ENCODE measurements at places on chromosomes 2 and 18.

DNA sequence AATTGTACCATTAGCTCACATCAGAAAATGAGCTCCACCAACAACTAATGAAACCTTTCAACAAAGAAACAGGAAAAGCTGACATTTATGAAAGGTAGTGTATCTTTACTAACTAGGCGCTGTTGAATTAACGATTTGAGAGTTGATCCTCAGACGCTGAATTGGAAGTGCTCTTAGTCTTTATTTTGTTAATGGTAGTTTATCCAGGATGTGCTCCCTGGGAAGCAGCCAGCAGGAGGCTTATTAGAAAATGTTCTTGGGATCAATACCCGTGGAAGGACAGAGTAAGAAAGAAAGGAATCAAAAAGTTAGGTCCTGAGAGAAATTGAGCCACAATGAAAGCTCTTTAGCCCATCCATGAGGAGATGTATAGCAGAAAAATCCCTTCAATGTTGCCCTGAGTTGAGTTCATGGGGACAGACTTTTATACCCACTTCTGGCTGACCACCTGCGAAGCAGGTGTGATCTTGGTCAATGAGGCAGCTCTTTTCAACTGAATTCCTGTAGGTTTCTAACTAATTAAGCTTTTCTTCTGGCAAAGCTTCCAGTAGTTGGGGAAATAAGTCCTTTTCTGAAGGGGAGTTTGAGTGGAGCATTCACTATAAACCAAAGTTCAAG, 492.6 kb upstream of the REG3G start:
- no peak for DNase-seq

GRCh38 chr2:205745661-205746419, 63.5 kb downstream of the NRP2 start:
- no peak for DNase-seq

DNA sequence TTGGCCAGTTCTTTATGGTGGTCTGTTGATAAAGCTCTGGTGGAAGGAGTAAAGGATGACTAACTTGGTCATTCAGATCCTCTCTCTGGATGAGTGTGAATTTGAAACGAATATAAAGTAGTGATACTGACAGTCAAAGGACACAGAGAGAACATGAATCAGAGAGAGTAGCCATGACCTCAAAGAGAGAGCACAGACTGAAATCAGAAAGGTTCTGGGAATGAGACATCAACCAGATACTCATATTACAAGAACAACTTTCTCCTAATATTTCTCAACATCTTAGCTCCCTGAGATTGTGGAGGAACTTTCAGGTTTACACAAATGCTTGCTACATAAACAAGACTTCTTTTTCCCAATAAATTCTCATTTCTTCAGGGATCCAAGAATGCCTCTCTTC, 849.1 kb upstream of the CHAC2 start:
- DNase-seq: no peak

DNA sequence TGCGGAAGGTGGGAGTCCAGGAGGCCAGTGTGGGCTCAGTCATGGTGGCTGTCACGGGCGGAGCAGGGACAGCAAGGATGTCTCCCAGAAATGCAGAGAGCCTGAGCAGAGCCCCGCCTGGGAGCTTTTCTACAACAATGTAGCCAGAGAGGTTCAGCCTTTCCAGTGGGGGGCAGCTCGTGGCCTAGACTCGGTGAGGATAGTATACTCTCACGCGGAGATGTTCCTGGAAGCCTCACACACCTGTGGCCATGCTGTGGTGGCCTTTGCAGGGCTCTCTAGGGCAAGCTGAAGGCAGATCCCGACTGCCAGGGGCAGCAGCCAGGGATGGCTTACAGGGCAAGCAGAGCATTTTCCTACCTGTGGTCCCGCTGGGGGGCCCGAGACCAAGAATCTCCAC, 244.1 kb downstream of the LDLRAD4 start:
- DNase-seq: no peak

DNA sequence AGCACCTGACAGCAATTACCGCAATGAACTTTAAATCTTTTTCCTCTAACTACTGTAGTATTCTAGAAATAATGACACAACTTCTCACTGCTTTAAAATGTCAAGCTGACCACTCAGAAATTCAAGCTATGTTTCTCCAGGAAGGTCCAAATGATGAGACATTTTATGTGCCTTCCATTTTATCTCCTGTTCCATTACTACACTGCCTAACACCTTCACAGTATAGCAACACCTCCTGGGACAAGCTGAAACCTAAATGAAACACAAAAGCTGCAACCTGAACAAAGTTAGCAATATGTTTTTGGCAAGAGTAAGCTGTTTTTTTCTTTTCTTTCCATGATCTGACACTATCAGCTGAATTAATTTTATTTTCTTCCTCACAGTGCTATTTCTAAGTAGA, 81.9 kb downstream of the IKZF2 start:
- DNase-seq: no peak

DNA sequence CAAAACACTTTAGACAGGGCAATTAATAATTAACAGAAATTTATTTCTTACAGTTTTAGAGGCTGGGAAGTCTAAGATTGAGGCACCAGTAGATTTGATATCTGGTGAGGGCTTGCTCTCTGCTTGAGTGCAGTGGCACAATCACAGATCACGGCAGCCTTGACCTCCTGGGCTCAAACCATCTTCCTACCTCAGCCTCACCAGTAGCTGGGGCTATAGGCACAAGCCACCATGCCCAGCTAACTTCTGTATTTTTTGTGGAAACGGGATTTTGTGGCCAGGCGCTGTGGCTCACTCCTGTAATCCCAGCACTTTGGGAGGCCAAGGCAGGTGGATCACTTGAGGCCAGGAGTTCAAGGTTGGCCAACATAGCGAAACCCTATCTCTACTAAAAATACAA, 29.0 kb upstream of the ACVR1 start:
- no peak for DNase-seq

- no peak for DNase-seq
These were observed 41.0 kb downstream of the LPIN2 start for GRCh38 chr18:2971741-2972552.

DNA sequence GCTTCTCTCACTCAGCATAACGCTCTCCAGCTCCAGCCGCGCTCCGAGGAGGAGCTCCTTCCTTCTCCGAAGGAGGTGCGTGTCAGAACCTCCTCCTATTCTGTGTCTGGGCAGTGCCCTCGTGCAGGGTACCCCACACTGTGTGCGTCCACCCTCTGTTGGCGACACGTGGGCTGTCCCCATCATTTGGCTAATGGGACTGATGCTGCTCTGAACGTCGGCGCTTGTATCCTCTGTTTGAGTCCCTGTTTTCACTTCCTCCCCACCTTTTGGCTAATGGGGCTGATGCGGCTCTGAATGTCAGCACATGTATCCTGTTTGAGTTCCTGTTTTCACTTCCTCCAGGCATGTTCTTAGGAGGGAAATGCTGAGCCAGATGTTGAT, 22.2 kb downstream of the KCNG2 start:
- DNase-seq: no peak

- no peak for DNase-seq
These were observed 124.0 kb upstream of the GATA6 start for GRCh38 chr18:22045221-22045918.

- DNase-seq: no peak
These were observed 211.3 kb upstream of the APCDD1 start for GRCh38 chr18:10242936-10243680.

- DNase-seq: no peak
These were observed 123.1 kb downstream of the PRPF40A start for GRCh38 chr2:152594022-152594766.

- DNase-seq: no peak
These were observed 122.1 kb downstream of the DTNB start for GRCh38 chr2:25551316-25551715.

DNA sequence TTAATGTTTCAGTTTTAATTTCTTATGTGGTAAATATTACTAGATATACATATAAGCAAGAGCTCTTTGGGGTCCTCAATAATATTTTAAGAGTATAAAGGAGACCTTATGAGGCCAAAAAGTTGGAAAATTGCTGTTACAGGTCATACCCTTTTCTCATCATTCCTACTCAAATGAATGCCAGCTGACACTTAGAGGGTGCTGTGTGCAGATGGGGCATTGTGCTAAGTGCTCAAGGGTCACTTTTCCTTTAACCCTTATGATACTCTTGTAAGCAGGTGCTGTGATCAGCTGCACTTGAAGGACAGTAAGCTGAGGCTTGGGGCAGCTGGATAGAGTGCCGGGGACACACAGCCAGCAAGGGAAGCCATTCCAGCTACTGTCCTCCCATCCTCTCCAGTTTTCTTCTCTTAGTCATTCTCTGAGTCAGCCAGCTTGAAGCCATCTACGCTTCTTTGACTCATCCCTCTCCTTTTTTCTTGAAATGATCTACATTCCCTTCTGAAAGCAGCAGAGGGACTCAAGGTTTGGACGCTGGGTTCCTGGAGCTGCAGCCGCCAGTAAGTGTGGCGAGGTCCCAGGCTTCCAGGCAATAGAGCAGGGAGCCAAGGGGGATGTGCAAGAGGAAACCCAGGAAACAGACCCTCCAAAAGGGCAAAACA, 42.0 kb upstream of the CREB1 start:
- DNase-seq: no peak

DNA sequence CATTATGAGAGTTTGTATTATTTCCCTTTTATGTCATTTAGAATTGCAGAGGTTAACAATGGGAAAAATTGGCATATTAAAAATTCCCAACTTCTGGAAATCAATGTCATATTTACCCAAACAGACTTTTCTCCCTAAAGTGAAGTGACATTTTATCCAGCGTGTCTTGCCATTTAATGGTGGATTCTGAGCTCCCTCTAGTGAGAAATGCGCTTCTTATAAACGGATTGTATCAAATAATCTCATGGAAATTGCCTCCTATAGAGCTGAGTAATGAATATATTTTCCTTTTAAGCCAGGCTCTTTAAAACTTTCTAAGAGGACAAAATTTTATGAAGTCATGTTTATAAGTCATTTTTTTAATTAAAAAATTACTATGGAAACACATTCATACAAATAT, 5.7 kb upstream of the GCFC2 start:
- no peak for DNase-seq

- no peak for DNase-seq
These were observed 266.2 kb downstream of the FIGN start for GRCh38 chr2:163469561-163469962.

DNA sequence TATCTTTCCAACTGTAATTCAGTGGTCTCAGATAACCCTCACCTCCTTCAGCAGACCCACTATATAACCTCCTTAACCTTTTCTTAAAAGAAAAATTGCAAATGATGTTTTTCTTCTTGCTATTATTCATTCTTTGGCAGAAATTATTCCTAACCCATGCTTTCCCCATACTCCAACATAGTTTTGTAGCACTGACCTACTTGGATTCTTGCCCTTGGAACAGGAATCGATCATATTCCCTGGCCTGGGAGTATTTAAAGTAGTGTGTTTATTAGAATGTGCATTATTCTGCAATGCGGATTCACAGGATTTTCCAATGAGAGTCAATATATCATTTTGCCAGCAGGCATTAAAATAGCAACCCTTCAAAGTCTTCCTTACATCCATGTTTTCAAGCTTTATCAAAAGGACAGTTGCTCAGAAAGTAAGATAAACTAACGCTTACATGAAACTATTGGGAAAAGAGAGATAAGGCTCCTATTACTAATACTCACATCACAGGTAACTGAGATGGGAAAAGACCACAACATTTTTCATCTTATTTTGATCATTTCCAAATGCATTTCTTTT, 37.4 kb downstream of the CHN1 start:
- DNase-seq: no peak

DNA sequence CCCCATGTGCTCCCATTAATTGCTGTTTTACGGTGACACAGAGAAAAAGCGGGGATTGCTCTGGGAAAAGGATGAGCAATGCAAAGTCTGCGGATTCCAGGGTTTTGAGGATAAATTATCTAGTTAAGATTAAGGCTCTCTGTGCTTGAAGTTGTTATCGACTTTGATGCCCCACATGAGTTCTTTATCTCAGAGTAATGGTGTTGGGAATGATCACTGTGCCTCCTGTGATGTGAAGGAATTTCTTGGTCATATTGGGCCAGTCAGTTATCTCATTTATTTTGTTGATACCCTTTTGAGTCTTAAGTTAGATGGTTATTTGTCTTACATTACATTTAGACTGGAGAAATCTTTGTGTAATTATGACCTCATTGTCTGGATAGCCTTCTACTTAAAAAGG, 184.6 kb upstream of the MEX3C start:
- DNase-seq: no peak

DNA sequence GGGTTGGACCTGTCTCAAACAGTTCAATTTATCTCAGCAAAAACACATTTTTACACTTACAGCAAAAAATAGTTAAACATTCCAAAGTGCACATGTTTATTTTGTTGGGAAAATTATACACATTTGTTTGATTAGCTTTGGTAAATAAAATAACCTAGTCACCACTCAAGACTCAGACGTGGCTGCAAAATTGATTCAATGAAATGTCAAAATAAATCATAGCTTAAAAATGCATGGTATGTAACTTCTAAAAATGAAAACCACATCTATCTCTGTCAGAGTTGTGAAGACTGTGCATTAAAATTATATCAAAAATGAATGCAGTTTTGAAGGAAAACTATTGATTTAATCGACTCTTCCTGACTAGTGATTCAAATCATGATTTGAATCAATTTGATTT, 56.7 kb downstream of the GALNT14 start:
- no peak for DNase-seq

Data from HuH-7 (cell line).